ENCODE measurements at places on chromosomes 4 and X.

- DNase-seq = no peak
Measured at GRCh38 chr4:187071946-187072600, 348.4 kb upstream of the FAT1 start.

DNA sequence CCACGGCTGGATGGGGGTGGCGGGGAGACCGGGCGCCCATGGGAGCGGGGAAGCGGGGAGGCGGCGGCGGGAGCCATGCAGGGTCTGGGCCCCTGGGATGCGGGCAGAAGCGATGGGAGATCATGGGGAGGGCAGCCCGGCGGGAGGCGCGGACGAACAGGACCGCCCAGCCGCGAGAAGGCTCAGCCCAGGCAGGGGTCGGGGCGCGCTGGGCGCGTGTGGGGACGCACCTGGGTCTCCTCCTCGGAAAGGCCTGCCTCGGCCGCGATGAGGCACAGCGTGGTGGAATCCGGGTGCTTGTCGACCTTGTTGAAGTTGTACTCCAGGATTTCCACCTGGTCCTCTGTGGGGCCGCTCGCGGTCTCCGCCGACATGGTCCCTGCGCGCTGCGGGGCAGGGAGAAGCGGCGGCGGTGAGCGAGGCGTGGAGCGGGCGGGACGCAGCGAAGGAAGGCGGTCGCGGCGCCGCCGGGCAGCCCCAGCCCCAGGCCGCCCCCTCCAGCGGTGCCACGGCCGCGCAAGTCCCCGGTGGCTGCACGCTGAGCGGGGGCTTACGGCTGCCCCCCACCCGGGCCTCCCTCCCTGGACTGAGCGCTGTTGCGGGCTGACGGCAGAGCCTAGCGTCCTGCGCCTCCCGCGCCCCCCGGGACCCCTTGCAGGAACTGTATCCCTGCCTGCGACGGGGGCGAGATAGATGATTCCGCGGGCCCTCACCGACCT lies 25.3 kb downstream of the HOPX start:
- DNase-seq = peak; percentile 55

DNA sequence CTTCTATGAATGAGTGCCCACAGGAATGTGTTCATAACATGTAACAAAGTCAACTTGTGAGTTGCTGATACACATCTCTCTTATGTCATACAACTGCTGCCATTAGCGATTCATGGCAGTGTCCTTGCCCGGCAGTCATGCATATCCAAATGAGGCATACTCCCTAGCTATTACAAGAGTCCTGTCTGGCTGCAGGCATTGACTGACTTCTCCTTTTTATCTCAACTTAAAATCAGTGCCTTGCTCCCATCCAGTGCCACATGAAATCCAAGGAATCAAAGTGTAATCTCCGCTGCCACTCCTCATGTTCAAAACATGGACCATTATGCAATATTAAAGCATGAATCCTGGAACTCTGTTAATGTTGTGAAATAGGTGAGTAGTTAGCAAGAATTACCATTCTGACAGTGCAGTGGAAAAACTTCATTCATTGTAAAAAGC lies 348.9 kb upstream of the FTHL17 start:
- peak; percentile 21 for DNase-seq

DNA sequence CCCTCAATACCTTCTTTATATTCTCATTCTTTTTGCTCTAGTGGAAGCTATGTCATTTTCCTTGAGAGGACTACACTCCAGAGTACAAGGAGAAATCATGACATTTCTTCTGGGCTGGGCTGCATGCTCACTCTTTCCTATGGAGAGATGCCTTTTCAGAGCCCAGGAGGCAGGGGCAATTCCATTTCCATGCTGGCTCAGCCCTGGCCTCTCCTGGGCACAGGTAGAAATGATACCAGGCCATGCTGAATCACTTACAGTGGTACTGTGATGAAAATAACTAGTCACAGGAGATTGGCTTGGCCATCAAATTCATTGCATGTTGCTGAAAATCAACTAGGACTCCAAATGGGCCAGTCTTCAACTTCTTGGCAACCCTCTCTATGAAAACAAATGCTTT lies 34.0 kb upstream of the PPARGC1A start:
- DNase-seq = no peak

- DNase-seq = no peak
Measured at GRCh38 chr4:86483773-86484172, 110.3 kb upstream of the PTPN13 start.

DNA sequence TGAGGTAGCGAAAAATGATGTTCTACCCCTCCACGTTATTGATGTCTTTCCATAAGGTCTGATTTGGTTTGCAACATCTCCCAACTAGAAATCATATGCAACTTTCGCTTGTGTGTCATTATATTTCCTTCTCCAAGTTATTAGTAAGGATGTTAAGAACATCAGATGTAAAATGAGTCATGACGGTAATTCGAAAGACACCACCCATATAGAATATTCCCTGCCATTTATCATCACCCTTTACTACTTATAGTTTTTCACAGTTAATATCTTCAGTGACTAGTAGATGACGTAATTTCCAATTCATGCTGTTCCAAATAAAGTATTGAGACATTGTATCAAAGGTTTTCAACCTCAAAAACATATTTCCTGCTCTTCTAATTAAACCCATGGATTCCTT lies 146.7 kb upstream of the MAP3K15 start:
- DNase-seq = no peak

All from germinal center (tissue), 1 donor.